ENCODE measurements at places on chromosomes 11 and 22.
A peak's percentile ranks its signal among the peaks of the same experiment; 100 is the strongest.

GRCh38 chr11:95132956-95133355, 43.3 kb downstream of the ENDOD1 start:
- no peak for DNase-seq

DNA sequence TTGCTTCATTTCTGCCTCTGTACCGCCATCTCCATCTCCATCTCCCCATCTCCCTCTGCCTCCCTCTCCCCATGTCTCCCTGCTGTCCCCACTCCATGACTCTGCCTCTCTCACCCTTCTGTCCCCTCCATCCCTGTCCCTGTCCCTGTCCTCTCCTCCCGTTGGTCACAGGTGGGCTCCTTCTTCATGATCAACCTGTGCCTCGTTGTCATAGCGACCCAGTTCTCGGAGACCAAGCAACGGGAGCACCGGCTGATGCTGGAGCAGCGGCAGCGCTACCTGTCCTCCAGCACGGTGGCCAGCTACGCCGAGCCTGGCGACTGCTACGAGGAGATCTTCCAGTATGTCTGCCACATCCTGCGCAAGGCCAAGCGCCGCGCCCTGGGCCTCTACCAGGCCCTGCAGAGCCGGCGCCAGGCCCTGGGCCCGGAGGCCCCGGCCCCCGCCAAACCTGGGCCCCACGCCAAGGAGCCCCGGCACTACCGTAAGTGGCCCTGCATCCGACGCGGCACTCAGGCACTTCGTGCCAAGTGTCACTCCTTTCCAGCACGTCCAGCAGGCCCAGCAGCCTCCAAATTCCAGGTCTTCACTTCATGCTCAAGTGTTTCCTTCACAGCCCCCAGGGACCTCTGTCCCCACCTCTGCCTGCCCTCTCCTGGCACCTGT, 76.0 kb downstream of the CACNA1I start:
- DNase-seq = no peak

- DNase-seq = no peak
Observed at GRCh38 chr11:14179116-14179820, 179.7 kb downstream of the RRAS2 start.

GRCh38 chr11:83205608-83206185, 12.2 kb downstream of the ANKRD42 start:
- DNase-seq = no peak

DNA sequence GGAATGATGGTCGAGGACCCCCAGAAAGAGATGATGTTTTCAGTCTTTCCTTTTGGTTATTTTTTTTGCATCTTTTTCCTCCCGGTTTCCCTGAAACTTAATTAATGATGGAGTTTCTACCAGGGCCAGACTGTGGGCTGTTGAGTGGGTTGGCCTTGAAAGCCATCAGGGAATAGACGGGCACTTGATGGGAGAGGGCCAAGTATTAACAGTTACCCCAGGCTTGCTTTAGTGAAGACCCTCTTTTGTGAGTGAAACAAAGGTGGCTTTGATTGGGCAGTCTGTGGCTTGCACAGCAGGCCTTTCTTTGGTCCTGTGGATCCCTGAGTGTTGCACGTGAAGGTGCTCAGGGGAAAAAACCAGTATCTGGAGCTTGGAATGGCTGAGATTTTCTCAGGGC, 56.9 kb downstream of the AMOTL1 start:
- DNase-seq = no peak

DNA sequence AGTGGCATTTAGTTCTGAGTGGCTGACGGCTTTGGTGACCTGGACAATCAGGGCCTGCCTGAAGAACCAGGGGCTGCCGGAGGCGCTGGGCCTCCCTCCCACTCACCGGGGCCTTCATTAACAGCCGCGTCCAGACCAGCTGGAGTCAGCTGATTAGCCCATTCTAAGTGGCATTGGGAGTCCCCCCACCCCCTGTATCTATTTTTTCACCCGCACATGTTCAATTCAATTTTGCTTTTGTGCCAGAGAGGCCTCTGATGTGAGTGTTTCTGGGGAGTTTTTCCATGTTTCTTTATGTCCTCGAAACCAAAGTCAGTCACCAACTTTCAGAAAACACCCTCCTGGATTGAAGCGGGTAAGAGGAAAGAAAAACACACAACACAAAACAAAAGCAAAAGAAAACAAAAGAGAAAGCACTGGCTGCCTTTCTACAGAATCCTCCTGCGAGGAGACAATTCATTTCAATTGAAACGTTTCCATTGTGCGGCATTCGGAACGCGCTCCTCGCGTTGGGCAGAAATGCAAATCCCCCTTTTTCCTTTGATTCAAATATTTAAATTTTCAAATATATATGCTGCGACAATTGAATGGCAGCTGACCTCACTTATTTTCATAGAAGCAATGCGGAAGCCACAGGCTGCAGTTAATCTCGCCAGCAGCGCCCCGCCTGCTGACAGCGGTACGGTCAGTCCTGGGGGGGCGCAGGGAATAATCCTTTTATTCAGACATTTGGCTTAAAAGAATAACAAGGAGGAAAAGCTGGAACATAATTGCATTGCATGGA, 17.7 kb downstream of the CDKN1C start:
- DNase-seq = no peak

GRCh38 chr11:64235437-64236161, 1.2 kb downstream of the VEGFB start:
- no peak for DNase-seq

DNA sequence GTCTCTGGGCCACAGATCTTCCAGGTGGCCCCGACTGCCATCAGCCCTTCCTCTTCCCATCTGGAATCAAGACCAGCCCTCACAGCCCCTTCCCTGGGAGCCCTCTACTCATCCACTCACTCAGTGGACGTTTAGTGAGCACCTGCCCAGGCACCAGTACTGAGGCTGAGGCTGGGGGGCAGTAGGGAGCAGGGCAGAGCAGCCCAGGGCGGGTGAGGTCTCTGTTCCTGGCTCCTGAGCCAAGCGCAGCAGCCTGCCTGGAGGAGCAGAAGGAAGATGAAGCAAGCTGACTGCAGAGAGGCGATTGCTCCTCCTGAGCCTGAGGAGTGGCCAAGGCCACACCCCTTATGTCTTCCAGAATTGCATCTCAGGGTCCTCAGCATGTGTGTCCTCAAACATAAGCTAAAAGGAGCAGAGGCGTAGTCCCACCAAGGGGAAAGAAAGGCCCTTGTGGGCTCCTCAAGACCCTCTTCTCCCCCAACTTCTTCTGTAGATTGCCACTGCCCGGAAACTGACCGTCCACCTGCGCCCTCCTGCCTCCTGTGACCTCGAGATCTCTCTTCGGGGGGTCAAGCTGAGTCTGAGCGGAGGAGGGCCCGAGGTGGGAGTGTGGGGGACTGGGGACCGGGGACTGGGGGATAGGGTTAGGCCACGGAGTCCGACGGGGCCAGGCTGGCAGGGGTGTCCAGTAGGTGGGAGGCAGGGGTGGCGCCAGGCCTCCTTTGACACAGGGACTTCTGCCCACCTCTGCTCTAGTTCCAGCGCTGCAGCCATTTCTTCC, 5.8 kb downstream of the MAPK8IP2 start:
- no peak for DNase-seq

DNA sequence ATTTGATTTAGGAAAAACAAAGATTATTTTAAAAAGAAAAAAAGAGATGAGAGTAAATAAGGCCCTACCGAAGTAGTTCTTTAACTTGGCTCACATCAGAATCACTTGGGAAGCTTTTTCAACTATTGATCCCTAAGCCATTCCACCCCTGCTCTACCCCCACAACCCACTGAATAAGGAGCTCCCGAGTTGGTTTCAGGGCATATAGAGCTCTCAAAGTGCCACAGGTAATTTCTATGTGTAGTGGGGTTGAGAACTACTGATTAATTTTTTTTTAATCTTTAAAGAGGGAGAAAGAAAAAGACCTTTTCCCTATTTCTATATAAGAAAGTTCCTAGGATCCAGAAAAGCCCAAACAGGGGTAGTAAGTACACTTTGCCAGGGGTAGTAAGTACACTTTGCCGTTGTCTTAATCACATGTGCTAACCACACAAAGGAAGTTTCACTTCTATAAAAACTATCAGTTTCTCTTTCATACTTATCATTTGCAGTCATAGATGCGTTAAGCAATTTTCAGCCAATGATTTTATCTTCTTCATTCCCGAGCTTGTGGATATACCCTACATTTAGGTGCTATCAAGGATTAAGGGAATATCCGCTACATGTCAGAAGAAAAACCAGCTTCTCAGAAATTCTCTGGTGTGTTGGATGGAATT, 108.4 kb upstream of the ZC3H12C start:
- DNase-seq = no peak

DNA sequence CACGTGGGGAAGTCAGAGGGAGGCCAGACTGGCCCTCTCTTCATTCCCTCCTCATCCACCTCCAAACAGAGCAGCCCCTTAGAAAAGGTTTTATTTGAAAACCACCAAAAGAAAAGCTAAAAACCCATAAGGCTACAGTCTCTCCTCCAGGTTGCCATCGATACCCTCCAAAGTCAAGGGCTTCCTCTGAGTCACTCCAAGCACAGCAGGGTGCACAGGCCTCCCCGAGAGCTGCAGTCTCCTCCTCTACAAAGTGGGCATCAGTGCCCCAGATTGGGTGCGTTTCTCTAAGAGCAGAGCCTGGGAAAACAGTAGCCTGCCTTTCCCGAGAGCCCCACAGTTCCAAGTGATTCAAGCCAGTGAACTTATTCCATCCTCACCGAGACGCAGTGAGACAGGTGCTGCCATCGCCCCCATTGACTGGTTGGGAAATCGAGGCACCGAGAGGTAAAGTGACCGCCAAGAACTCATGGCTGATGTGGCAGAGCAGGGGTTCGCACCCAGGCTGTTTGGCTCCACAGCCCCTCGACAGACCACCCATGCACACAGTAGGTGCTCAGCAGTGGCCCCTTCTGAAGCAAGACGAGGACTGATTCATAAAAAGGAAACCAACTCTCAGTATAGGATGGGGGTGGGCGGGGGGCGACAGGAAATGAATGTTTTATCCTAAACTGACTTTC, 91.7 kb upstream of the SHISAL1 start:
- no peak for DNase-seq

DNA sequence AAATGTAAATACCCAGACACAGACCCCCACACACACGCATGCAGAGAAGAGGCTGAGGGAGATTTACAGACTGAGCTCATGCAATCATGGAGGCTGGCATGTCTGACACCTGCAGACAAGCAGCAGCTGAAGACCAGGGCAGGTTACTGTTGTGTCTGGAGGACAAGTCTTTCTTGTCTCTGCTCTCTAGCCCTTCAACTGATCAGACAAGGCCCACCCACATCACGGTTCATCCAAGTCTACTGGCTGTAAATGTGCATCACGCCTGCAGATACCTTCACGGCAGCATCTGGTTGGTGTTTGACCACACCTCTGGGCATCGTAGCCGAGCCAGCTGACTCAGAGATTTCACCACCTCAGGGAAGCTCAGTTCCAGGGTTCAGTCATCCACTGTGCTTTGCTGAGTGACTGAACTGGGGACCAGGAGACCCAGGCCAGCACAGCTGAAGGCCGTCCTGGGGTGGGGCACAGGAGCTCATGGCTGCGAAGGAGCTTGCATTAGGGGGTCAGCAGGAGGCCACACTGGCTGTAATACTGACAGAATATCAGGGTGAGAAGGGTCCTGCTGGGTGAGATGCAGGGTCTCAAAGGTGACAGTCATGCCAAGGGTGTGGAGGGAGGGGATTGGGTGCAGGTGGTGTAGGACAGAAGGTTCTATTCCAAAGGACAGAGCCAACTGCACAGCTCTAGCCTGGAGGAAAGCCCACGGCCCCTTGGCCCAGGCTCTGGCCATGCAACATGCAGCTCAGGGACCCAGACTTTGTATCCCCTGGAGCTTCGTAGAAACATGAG, 304.9 kb downstream of the BRD1 start:
- no peak for DNase-seq

GRCh38 chr22:45843986-45844385, 133.0 kb downstream of the WNT7B start:
- no peak for DNase-seq

DNA sequence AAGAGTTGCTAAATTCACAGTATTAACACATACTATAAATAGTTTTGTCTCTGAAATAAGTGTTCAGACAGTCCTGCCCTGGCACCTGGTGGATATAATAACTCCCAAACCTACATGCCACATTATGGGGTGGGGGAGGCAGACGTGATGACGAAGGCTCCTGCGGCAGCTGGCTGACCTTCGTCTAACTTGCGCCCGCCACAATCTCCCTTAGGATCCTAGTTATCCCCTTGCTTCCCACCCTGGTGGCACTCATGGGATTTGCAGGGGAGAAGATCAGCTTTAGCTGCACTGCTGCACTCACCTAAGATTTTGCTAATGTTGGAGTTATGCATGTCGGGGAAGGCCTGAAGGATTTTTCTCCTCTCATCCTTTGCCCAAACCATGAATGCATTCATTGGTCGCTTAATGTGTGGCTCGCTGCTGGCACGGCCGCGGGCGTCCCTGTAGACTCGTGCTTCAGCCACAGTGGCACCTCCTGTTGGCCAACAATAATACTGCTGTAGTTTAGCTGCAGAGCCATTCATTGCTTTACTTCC, 367.6 kb downstream of the SOX6 start:
- no peak for DNase-seq

DNA sequence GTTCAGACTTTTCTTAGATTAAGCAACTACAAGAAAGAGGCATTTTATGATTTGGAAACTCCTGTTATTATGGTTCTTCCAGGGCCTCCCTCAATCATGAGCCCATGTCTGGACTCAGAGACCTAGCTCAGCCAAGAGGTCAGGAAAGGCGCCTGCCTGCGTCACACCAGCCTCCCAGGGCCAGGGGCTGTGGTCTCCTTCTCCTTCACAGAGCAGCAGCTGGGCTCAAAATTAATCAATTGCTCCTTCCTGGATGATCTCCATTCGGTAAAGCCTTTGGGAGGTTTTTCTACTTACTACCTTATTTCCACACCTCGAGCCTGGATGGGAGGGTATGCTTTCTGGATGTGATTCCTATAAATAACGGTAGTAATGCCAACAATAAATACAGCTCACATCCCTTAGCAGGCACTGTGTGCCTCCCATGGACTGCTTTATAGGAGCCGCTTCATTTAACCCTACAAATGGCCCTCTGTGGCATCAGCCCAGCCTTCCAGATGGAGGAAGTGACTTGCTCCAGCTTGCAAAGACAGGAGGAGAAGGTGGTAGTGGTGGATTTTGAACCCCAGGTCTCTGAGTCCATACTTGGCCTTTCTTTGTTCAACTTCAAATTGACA, 1445.6 kb downstream of the TBC1D22A start:
- DNase-seq = no peak

- no peak for DNase-seq
Observed at GRCh38 chr11:74676596-74676995, 54.6 kb downstream of the CHRDL2 start.

- no peak for DNase-seq
Observed at GRCh38 chr11:118900535-118901384, 17.1 kb downstream of the CXCR5 start.

DNA sequence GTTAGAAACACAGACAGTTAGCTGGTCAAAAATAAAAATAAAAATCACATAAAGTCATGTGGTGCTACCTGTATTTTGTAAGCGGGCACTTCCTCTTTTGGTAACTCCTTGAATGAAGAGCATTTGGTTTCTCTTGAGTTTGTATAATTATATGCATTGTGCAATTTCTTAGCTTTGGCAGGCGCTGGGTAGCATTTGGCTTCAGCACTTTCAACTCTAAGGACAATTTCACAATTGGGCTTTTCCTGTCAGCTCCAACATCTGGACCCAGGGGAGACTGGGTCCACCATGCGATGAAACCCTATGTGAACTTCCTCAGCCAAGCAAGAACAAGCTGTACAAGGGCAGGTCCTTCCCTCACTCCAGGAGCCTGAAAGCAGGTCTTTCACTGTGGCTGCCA, 169.1 kb downstream of the RRAS2 start:
- no peak for DNase-seq

- peak; percentile 65 for DNase-seq
Observed at GRCh38 chr11:78801161-78801884, 226.7 kb upstream of the NARS2 start.

Measured in hepatic stellate cell (primary cell).